Caudate nucleus (tissue), 63 donors: ENCODE measurements at places on chromosomes 3 and 15.

DNA sequence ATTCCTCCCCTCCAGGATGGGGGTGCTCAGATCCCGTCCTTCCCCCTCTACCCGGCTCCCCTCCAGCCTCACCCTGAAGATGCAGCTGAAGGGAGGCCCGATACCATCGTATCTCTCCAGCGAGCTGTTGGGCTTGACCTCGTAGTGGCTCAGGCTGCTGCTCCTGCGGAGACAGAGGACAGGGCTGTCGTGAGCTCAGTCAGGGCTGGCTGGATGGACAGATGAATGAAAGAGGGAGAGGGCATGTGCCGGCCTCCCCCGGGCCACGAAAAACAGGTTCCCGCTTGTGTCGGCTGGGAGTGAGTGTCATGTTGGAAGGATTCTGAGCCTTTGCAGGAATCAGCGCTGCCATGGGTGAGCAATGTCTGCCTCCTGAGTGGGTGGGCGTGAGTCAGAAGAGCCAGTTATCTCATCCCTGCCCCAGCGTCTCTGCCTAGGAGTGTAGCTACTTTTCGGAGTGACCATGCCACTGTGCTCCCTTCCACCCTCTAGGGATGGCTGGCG lies 35.2 kb downstream of the FEM1B start:
- DNase-seq, result no peak

- DNase-seq, result no peak
Measured at GRCh38 chr3:151330379-151330778, 1.0 kb upstream of the P2RY13 start.

GRCh38 chr15:63587527-63587926 lies 9.7 kb upstream of the FBXL22 start:
- no peak for DNase-seq

DNA sequence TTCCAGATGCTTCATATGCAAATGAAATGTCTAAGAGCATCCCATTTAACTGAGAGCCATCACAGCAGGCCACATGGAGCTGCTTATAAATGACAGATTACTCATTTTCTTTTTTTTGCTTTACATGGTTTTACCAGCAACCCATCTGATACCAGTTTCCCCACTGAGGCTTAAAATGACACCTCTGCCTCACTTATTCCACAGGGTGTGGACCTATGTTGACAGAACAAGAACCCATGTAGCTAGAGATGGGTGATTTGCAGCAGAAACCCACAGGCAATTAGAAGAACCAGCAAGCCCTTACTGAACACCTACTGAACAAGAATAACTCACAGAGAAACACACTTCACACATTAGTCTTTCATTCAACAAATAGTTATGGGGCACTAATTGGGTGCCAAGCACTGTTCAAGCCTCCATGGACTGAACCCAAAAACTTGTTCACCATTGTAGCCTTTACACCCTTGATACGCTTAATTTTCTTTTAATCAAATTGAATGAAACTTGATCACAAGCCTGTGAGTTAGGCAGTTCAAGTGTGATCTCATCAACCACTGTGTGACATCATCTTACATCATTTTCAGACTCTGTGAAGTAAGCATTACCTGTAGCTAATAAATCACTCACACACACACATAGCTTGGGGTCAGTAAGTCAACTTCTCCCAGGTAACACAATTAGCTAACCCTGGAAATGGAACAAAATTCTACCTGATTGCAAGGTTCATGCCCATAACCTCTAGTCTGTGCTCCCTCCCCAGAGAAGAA lies 45.4 kb downstream of the MAGI1 start:
- no peak for DNase-seq

- DNase-seq, result no peak
Measured at GRCh38 chr3:145882436-145882835, 278.5 kb downstream of the PLOD2 start.

- no peak for DNase-seq
Measured at GRCh38 chr3:435161-435560, 238.6 kb downstream of the CHL1 start.

GRCh38 chr3:184808021-184808420 lies 3.9 kb upstream of the VPS8 start:
- DNase-seq, result no peak

DNA sequence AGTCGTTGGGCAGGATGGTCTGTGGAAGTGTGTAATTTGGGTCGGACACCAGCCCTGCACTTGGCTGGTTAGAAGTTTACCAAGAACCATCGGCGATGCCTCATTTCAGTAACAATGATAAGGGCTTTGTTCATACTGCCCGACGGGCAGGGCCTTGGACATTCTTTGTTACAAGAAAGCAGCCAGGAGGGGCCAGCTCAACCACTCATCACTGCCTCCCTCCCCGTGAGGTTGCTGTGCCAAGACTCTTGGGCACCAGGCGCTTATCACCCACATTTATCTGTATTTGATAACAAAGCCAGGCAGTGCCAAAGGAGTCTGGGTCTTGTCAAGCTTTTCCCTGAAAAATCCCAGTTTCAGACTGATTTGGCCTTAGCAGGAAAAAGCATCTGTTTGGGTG lies 235.0 kb downstream of the ADAMTS17 start:
- DNase-seq, result no peak

GRCh38 chr3:172630316-172630715 lies 80.6 kb downstream of the NCEH1 start:
- no peak for DNase-seq

DNA sequence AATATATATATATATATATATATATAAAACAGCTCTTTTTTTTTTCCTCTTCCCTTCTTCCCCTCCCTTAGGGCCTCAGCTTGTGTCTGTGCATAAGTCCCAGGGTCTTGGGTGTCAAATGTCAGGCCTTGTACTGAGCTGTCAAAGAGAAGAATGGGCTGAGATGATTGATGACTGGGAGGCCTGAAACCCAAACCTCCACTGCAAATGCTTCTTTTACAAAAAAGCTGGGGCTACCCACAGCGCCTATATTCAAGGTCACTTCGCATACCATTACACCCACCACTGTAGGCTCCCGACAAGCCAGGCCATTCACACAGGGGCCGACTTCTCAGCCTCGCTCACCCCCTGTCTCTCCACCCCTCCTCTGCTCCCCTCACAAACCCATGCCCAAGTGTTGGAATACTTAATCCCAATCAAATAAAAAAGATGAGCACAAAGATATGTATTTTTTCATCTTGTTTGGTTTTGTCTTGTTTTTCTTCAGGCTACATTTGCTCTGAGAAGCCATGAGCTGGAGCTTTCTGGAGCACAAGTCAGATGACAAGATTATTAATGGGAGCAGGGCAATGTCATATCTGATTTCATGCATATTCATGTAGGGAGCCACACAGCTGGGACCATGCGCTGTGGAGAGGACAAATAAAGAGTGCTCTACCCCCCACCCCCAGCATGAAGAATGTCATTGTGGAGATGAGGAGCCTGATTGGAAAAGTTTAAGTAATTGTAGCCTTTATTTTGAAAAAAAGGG lies 614.4 kb upstream of the NR2F2 start:
- DNase-seq, result no peak

DNA sequence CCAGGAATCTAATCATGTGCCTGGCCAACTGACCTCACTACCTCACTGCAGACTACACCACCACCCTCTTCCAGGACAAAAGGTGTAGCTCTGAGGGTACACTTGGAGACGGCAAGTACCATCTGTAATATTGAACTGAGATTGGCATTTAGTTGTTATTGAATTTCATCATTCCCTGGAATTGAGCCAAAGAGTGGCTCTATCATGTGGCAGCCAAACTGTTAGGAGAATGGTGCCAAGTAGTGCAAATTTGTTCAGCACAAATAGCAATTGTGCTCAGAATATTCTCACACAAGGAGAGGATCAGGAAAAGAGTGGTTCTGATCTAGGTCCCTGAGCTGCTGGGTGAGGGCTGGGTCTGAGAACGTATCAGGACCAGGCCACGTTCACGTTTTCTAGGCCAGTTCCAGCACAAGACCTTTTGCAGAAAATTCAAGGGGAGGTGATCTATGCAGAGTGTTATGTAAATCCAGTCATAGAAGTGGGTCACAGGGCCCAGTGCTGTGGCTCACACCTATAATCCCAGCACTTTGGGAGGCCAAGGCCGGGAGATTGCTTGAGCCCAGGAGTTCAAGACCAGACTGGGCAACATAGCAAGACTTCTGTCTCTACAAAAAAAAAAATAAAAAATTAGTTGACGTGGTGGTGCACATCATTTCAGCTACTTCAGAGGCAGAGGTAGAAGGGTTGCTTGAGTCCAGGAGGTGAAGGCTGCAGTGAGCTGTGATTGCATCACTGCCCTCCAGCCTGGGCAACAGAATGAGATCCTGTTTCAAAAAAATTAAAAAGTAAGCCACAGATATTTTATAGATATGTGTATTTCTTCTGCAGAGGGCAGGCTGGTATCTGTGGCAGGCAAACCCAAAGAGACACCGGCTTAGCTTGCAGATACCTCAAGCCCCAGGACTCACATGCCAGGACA lies 31.9 kb upstream of the CFAP161 start:
- DNase-seq, result no peak

- DNase-seq, result no peak
Measured at GRCh38 chr3:48811524-48811923, 36.1 kb downstream of the PRKAR2A start.

GRCh38 chr3:100144255-100144866 lies 30.1 kb upstream of the FILIP1L start:
- no peak for DNase-seq

GRCh38 chr15:50138391-50138790 lies 19.4 kb upstream of the ATP8B4 start:
- DNase-seq, result no peak

DNA sequence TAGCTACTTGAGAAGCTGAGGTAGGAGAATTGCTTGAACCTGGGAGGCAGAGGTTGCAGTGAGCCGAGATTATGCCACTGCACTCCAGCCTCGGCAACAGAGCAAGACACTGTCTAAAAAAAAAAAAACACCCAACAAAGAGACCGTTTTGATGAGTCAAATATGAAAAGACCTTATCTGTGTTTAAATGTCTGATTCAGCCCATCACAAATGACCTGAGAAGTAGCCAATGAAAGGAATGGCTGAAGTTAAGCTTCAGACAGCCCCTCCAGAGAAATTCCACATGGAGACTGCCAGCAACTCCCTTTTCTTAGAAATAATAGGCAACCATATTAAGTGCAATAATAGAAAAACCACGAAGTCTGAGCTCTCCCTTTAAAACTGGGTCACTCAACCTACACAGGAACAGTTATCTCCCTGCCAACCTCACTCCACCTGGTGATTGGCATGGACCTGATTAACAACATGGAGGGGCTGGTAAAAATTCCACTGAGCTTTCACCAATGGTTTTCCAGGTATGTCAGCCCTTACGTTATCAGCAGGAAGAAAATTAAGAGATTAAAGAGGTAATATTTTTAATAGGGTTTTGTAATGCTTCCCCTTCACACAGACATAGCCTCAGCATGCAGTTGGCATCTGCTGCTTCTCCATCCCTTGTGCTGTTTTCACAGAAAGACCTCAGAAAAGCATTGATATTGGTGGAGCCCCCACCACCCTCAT lies 238.1 kb upstream of the STT3B start:
- no peak for DNase-seq

GRCh38 chr3:135755330-135756105 lies 210.0 kb upstream of the PPP2R3A start:
- DNase-seq, result no peak
